ENCODE measurements at places on chromosomes 7 and 10.

- no peak overlapping the region for H3K4me3 ChIP-seq
- H3K27ac ChIP-seq, result no peak overlapping the region
- peaks cover 2% of the 10 kb centered on the region for H3K4me1 ChIP-seq
These were observed 111.3 kb upstream of the PPP2R2D start for GRCh38 chr10:131789516-131789915.

GRCh38 chr7:19118636-19119371 lies 1.4 kb upstream of the TWIST1 start:
- H3K4me3 ChIP-seq, result no peak overlapping the region
- peaks cover 4% of the 10 kb centered on the region for H3K4me1 ChIP-seq
- peaks cover 2% of the 10 kb centered on the region for H3K36me3 ChIP-seq
- H3K27ac ChIP-seq, result no peak overlapping the region
- no peak for DNase-seq
- peaks cover 45% of the 10 kb centered on the region for H3K27me3 ChIP-seq

- H3K4me3 ChIP-seq, result peak overlapping the region; percentile 41
- H3K4me1 ChIP-seq, result peaks cover 47% of the 10 kb centered on the region
- no peak for DNase-seq
- peak overlapping the region; percentile 69 for H3K27ac ChIP-seq
- H3K27me3 ChIP-seq, result no peaks in the 10 kb centered on the region
These were observed 8.0 kb downstream of the PSAP start for GRCh38 chr10:71842856-71843686.

DNA sequence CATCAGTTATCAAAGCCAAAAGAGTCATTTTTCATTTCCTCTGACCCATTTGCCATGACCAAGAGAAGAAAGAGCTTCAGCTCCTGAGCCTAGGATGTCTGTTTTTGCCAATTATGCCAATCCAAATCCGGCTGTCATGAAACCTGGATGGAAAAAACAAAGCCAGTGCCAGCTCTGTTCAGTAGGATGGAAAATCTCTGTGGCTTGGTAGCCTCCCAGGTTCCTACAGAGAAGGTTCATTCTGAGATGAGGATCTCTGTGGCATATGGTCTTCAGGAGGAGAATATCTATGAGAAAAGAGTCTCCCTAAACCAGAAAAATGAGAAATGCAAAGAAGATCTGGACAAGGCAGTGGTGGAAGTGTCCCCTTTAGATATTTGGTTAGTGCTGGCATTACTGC lies 475.4 kb downstream of the CNTNAP2 start:
- no peaks in the 10 kb centered on the region for H3K27me3 ChIP-seq
- no peaks in the 10 kb centered on the region for H3K4me1 ChIP-seq
- H3K27ac ChIP-seq, result no peak overlapping the region
- H3K36me3 ChIP-seq, result no peaks in the 10 kb centered on the region
- H3K4me3 ChIP-seq, result no peak overlapping the region
- no peak for DNase-seq
